ENCODE measurements at places on chromosomes 7 and 10.

- no peak for DNase-seq
- no peaks in the 10 kb centered on the region for H3K36me3 ChIP-seq
- peaks cover 10% of the 10 kb centered on the region for H3K27me3 ChIP-seq
These were observed 15.6 kb upstream of the KMT2C start for GRCh38 chr7:152451356-152451755.

DNA sequence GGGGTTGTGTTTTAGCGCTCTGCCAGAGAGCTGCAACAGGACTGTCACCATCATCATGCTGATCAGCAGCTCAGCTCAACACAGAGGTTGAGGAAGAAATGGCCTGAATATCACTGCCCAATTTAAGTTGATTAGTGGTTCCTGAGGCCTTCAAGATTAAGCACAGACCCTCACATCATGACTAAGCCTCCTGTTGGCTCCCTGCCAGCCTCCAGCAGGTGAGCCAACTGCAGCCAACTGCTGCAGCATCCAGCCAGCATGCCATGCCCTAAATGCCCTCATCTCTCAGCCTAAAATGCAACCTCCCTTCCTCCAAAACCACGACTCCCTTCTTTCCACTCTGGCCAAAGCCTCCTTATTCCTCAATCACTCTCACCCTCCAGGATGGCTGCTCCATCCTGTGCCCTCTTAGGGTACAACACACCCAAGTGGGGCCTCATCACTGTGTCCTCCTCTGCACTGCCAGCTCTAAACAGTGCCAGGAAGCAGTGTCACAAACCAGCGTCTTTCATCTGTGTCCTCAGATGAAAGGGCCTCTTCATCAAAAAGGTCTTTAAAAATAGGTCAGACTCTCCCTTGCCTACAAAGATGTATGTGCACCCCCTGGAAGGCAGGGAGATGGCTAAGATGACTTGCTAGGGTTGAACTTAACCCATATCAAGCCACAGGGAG, 259.3 kb downstream of the ZEB1 start:
- DNase-seq = no peak
- peaks cover 22% of the 10 kb centered on the region for H3K4me1 ChIP-seq
- peaks cover 7% of the 10 kb centered on the region for H3K27me3 ChIP-seq
- H3K36me3 ChIP-seq = no peaks in the 10 kb centered on the region
- H3K27ac ChIP-seq = no peak overlapping the region

DNA sequence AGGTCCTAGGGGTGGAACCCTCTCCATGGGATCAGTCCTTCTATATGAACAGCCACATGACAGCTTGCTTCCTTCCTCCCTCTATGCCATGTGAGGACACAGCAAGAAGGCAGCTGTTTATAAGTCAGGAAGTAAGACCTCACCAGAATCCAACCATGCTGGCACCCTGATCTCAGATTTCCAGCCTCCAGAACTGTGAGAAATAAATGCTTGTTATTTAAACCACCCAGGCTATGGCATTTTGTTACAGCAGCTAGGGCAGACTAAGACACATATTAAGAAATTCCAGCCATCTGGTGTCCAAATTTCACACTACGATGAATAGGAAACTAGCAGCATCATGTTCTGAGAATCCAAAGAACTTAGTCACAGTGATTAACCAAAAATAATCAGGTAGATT, 140.1 kb downstream of the ZFAND4 start:
- H3K4me3 ChIP-seq = no peak overlapping the region
- peaks cover 3% of the 10 kb centered on the region for H3K27me3 ChIP-seq
- H3K4me1 ChIP-seq = no peaks in the 10 kb centered on the region
- H3K27ac ChIP-seq = no peak overlapping the region
- H3K36me3 ChIP-seq = peaks cover 14% of the 10 kb centered on the region

DNA sequence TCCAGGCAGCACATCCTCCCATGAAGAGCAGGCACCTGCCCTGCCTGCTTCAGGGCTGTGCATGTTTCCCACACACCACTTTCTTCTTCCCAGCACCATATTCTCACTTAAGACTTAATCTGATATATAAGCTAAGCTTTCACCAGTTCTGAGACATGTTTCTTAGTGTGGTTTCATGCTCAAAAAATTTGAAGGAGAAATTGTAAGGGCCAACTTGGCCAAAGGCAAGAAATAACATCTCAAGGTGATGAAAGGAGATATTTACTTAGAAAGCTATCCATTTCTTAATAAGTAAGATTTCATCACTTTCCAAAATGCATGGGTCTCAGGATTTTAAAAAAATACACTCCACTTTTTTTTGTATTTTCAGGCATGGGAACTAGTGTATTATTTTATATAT, 468.1 kb upstream of the AKR1E2 start:
- no peak overlapping the region for H3K27ac ChIP-seq
- no peaks in the 10 kb centered on the region for H3K36me3 ChIP-seq
- H3K4me3 ChIP-seq = no peak overlapping the region
- peaks cover 35% of the 10 kb centered on the region for H3K4me1 ChIP-seq
- H3K27me3 ChIP-seq = peaks cover 5% of the 10 kb centered on the region

DNA sequence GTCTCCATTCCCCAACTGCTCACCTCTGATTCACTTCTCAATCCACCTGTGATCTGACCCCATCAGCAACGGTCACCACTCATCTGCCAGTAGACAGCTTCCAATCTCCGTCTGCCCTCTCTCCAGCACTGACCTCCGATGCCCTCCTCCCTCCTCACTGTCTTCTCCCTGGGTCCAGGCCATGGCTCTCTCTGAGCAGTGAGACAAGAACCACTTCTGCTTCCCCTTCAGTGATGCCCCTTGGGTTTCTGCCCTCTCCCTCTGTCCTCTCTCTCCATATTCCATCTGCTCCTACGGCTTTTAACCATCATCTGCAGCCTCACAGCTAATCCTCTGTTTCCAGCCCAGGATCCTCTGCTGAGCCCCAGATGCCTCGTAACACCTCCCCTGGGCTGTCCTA, 55.5 kb upstream of the OPALIN start:
- H3K27me3 ChIP-seq = no peaks in the 10 kb centered on the region
- no peak overlapping the region for H3K27ac ChIP-seq
- H3K4me1 ChIP-seq = peaks cover 5% of the 10 kb centered on the region
- no peak overlapping the region for H3K4me3 ChIP-seq
- DNase-seq = no peak

DNA sequence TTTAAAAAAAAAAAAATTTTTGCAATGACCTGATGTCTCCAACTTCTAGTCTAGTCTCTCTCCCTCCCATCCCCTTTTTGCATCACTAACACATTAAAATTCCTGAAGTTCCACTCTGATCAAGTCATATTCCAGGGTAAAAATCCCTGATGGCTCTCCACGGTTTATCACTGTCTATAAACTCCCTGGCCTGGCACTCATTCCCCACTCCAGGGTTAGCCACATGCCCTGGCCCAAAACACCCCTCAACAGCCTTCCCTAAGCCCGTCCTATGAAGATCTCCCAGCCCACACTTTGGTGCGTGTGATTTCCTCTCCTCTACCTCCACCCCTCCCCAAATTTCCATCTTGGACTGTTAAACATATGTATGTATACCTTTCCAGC, 125.4 kb downstream of the JAZF1 start:
- H3K4me3 ChIP-seq = no peak overlapping the region
- H3K27ac ChIP-seq = no peak overlapping the region
- H3K27me3 ChIP-seq = peaks cover 5% of the 10 kb centered on the region

DNA sequence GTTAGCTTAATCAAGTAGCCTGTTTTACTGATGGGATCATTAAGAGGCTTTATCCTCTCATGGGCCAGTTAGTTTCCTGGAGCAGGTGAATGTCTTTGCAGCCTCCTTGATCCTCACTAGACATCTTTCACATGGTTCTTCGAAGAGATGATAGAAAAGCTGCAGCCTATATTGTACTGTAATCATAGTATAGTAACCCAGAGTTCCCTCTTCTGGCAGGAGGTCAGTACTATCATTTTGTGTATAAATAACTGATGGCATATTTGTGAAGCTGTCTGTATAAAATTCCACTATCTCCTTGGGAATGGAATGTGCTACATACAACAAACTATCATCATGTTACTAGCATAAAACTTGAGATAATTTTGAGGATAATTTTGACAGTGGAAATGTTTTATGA, 123.8 kb upstream of the PRPS1L1 start:
- no peak for DNase-seq
- H3K4me3 ChIP-seq = no peak overlapping the region
- H3K27me3 ChIP-seq = no peaks in the 10 kb centered on the region
- H3K27ac ChIP-seq = no peak overlapping the region

DNA sequence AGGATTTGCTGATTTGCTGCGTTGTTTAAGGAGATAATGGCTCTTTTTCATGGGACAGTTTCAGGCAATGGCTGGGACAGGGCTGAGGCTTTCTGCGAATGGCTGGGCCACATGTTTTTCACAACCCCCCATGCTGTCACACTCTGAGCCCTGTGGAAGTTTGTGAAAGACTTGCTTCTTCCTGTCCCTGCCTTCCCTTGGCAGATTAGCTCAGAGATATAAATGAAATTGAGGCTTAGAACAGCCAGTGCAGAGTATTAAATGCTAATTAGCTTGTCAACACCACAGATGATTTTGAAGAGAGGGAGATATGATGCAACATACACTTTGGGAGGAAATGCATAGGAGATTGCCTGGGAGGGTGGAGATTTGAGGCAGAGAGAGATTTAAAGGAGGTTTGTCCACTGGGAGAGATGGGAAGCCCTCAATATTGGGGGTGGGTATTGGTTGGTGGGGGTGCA, 232.0 kb downstream of the SH2D4B start:
- H3K4me3 ChIP-seq = no peak overlapping the region
- no peaks in the 10 kb centered on the region for H3K27me3 ChIP-seq
- H3K27ac ChIP-seq = no peak overlapping the region
- no peaks in the 10 kb centered on the region for H3K36me3 ChIP-seq

GRCh38 chr7:127979113-127979727, 52.0 kb downstream of the LRRC4 start:
- no peak overlapping the region for H3K4me3 ChIP-seq
- no peak for DNase-seq
- no peak overlapping the region for H3K27ac ChIP-seq
- H3K4me1 ChIP-seq = peaks cover 28% of the 10 kb centered on the region
- peaks cover 33% of the 10 kb centered on the region for H3K36me3 ChIP-seq
- no peaks in the 10 kb centered on the region for H3K27me3 ChIP-seq

DNA sequence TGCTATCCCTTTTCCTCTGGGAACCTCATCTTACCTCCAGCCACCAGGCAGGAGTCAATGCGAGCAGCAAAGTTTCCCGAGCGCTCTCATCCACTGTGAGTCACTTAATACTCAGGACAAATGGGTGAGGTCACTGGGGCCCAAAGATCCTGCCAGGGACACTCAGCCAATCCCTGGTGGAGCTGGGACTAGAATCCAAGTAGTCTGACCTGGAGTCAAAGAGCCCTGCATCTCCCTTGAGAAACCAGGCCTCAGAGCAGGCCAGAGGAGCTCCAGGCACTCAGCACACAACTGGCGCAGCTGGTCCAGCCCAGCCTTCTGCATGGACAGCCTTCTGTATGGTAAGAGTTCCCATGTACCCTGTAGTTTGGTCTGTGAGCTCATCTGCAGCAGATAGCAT, 142.3 kb downstream of the MAPK8 start:
- no peak for DNase-seq
- H3K36me3 ChIP-seq = no peaks in the 10 kb centered on the region
- no peak overlapping the region for H3K4me3 ChIP-seq

GRCh38 chr10:70863470-70864160, 24.8 kb downstream of the PCBD1 start:
- no peak for DNase-seq
- peaks cover 65% of the 10 kb centered on the region for H3K36me3 ChIP-seq
- H3K27ac ChIP-seq = peak overlapping the region; percentile 84
- no peaks in the 10 kb centered on the region for H3K27me3 ChIP-seq

DNA sequence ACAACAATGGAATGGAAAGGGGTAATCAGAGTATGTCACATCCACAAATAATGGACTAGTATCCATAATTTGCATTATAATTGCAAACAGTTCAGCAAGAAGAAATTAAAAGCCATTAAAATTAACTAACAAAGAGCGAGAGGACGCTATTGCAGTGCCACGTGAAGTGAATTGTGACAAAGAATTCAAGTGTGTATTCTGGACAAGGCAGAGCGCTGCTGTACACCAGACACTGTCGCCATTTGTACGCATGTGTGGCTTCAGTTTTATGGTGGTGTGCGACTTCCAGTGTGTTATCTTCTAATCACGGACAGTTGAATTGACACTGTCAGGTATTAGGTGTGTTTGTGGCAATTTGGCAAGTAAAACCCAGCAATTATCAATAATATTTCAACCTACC, 11.3 kb downstream of the CYP3A5 start:
- H3K27me3 ChIP-seq = peaks cover 3% of the 10 kb centered on the region
- H3K4me3 ChIP-seq = no peak overlapping the region
- DNase-seq = no peak
- no peak overlapping the region for H3K27ac ChIP-seq
- H3K4me1 ChIP-seq = no peaks in the 10 kb centered on the region

DNA sequence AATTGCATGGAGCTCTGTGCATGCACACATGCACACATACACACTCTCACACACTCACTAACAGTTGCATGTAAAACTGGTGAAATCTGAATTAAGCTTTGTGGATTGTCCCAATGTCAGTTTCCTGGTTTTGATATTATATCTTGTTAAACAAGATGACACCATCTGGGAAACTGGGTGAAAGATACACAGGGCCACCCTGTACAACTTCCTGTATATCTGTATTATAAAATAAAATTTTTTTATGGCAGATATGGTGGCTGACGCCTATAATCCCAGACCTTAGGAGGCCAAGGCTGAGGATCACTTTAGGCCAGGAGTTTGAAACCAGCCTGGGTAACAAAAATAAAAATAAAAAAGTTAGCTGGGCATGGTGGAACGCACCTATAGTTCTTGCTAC, 87.4 kb downstream of the PTPN20 start:
- no peak overlapping the region for H3K27ac ChIP-seq
- peaks cover 3% of the 10 kb centered on the region for H3K27me3 ChIP-seq
- DNase-seq = no peak
- peaks cover 5% of the 10 kb centered on the region for H3K36me3 ChIP-seq
- no peaks in the 10 kb centered on the region for H3K4me1 ChIP-seq
- H3K4me3 ChIP-seq = no peak overlapping the region

GRCh38 chr7:142790056-142790455, 19.3 kb downstream of the PRSS2 start:
- H3K4me3 ChIP-seq = no peak overlapping the region
- H3K27me3 ChIP-seq = peaks cover 63% of the 10 kb centered on the region
- DNase-seq = no peak
- no peaks in the 10 kb centered on the region for H3K36me3 ChIP-seq
- H3K4me1 ChIP-seq = no peaks in the 10 kb centered on the region

GRCh38 chr10:102811346-102811745, 25.9 kb downstream of the CYP17A1 start:
- H3K27me3 ChIP-seq = no peaks in the 10 kb centered on the region
- H3K4me1 ChIP-seq = peaks cover 62% of the 10 kb centered on the region
- H3K27ac ChIP-seq = no peak overlapping the region
- peaks cover 49% of the 10 kb centered on the region for H3K36me3 ChIP-seq
- H3K4me3 ChIP-seq = no peak overlapping the region

- peaks cover 40% of the 10 kb centered on the region for H3K4me1 ChIP-seq
- H3K4me3 ChIP-seq = no peak overlapping the region
- no peak overlapping the region for H3K27ac ChIP-seq
- H3K36me3 ChIP-seq = peaks cover 13% of the 10 kb centered on the region
- H3K27me3 ChIP-seq = peaks cover 7% of the 10 kb centered on the region
- DNase-seq = no peak
These were observed 60.0 kb upstream of the PDLIM1 start for GRCh38 chr10:95350830-95351228.
